ENCODE measurements at places on chromosomes 5 and 9.

GRCh38 chr5:112535356-112535755 is 116.3 kb upstream of the EPB41L4A start:
- DNase-seq, result no peak

DNA sequence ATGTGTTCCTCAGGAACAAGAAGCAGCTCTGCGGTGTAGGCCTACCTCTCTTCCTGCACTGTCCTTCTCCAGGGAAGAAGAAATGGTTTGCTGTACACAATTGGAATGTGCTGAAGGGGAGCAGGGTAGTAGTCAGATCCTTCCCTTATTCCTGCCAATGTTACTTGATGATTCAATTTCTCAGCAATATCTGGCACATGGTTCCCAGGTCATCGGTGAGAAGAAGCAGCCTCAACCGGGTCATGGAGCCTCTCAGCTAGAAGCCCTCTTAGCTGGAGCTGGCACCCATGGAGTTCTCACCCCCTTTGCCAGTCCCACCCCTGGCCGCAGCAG is 36.9 kb downstream of the ACTBL2 start:
- DNase-seq, result no peak

GRCh38 chr9:3578786-3579185 is 53.0 kb upstream of the RFX3 start:
- no peak for DNase-seq

DNA sequence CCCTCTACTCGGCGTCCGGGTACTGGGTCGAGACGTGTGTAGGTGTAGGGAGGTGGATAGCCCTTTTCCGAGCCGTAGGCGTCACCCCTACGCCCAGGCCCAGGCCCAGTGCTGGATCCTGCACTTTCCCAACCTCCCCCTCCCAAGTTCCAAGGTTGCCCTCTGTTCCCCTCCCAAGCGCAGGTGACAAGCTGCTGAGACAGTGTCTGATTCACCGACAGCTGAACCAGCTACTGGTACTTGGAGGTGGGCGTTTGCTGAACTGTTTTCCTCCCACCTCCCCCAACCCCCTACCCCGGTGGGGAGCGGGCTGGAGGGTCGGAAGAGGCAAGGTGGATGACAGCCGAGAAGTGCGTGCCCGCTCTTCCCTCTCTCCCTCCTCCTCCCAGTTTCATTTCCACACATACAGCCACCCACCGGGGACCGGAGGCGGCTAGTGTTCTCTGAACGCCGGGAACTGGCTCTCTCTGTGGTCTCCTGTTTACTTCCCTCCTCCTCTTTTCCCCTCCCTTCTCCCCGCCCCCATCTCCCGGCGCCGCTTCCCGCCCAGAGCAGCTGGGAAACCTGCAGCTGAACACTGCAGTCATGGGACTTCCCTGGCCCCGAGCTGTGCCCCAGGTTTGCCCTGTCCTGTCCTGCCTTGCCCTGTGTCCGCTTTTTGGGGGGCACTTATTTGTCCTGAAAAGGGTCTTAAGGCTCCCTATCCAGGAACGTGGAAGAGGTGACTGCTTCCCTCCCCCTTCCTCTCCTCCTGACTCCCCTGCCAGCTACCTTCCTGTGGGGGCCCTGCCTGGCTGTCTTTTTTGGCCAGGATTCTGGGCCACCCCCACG is 6.2 kb upstream of the KLF9 start:
- peak; percentile 42 for DNase-seq

DNA sequence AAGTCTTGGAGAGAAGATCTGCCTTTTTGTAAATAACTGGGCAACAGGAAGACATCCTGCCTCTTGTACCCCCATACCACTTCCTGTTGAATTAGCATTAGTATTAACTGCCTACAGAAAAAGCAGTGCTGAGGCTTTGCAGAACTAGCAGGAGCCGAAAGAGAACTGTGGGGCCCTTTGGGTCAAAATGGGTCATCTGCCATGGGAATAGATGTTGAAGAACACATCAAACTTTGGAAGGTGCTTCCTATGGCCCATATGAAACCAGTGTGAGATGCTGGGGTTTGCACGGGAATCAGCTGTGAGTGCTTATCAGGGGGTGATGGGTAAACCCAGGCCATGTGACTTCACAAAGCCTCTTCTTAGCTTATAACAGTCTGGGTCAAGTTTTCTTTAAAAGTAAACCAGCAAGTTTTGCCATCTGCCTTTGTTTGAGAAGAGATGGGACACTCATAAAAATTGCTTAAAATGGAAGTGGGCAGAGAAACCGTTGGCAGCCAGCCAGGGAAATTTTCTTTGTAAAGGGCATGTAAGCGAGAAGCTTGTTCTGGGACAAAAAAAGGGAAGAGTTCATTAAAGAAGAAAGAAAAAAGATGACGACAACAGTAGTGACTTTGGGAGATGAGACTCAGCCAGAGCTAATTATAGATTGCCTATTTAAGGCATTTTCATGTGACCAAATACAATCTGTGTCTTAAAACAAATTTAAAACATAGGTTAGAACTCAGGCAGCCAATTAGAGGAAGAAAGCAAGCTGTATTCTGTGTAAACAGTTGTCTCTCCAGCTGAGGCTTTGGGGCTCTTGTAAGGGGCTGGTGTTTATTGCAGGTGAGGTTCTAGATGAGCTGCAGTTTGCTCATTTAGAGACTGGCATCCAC is 4.4 kb downstream of the SLC25A25 start:
- DNase-seq, result peak; percentile 72

DNA sequence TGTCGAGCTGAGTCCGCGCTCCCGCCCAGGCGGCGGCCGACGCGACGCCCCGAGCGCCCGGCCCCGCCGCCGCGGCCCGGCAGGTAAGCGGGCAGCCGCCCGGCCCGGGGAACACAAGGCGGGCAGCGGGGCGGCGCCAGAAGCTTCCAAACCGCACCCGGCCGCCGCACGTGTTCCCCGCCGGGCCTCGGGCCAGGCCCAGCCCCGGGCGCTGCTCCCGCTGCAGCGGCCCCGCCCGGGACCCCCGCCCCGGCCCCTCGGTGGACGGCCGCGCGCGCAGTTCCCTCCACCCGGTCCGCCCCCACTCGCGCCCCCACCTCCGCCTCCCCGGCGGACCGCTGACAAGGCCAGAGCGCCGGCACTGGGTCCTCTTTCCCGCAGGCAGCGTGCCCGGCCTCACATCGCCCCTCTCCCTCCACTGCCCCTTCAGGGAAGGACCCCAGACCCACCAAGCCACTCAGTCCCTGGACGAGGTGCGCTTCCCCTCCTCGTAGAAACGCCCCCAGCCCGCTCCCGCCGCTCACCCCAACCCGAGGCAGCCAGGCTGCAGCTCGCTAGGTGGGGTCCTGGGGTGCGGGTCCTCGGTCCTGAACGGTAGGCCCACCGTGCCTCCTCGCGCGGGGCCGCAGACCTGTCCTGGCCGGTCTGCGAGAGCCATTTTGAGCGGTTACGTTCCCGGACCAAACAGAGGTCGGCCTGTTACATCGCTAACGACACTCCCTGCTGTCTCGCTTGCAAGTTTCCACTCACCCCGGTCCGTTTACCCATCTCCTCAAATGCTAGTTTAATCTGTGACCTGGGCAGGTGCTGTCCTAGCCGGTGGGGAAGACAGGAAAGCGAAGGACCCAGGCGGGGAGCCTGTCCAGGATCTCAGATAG is 475 bp downstream of the WDR5 start:
- DNase-seq, result no peak
